ENCODE measurements at places on chromosomes 7 and 10.

- DNase-seq = no peak
Measured at GRCh38 chr10:69465457-69466157, 14.3 kb downstream of the TSPAN15 start.

DNA sequence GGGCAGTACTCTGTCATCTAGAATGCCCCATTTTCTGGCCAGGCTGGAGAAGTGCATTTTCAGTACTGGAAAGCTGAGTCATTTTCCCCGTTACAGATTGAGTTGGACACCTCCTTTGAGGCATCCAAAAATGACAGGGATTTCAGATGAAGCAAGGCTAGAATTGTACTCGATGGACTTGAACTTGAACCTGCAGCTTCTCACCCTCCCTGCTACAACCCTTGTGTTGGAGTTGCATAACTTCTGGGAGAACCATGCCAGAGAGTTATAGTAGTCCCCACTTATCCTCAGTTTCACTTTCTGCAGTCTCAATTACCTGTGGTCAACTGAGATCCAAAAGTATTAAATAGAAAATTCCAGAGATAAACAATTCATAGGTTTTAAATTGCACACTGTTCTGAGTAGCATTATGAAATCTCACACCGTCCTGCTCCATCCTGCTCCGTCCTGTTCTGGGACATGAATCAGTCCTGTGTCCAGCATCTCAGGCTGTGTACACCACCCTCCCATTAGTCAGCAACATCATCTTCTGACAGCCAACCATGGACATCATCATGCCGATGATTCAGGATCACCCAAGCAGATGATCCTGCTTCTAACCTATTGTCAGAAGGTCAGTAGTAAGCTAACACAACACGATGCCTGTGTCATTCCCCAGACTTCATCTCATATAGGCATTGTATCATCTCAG, 363.7 kb downstream of the DPP6 start:
- DNase-seq = no peak

DNA sequence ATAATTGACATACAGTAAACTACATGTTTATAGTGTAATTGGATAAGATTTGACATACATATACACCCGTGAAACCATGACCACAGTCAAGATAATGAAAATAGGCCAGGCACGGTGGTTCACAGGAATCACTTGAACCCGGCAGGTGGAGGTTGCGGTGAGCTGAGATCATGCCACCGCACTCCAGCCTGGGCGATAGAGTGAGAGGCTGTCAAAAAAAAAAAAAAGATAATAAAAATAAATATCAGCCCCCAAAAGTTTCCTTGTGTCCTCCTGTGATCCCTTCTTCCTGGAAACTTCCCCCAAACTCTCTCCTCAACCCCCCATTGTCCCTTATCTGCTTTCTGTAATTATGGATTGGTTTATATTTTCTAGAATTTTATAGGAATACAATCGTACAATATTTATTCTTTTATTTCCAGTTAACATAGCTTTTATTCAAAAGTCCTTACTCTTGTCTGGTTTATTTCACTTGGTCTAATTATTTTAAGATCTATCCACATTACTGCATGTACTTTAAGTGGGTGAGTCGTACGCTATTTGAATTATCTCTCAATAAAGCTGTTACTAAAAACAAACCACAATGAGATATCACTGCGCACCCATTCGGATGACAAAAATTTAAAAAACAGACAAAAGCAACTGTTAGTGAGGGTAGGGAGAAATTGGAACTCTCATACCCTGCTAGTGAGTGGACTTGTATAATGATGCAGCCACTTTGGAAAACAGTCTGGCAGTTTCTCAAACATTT, 30.1 kb upstream of the TNPO3 start:
- DNase-seq = no peak

- no peak for DNase-seq
Measured at GRCh38 chr10:30803892-30804322, 174.4 kb upstream of the LYZL2 start.

- DNase-seq = no peak
Measured at GRCh38 chr7:156677374-156678054, 36.9 kb downstream of the RNF32 start.

DNA sequence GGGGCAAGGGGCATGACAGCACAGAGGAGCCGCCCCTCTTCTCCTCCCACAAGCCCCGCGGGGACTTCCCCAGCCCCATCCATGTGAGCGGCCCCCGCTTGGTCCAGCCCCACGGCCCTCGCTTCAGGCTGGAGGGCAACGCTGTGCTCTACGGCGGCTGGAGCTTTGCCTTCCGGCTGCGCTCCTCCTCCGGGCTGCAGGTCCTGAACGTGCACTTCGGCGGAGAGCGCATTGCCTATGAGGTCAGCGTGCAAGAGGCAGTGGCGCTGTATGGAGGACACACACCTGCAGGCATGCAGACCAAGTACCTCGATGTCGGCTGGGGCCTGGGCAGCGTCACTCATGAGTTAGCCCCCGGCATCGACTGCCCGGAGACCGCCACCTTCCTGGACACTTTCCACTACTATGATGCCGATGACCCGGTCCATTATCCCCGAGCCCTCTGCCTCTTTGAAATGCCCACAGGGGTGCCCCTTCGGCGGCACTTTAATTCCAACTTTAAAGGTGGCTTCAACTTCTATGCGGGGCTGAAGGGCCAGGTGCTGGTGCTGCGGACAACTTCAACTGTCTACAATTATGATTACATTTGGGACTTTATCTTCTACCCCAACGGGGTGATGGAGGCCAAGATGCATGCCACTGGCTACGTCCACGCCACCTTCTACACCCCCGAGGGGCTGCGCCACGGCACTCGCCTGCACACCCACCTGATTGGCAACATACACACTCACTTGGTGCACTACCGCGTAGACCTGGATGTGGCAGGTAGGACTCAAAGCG, 5.1 kb downstream of the AOC1 start:
- DNase-seq = no peak

DNA sequence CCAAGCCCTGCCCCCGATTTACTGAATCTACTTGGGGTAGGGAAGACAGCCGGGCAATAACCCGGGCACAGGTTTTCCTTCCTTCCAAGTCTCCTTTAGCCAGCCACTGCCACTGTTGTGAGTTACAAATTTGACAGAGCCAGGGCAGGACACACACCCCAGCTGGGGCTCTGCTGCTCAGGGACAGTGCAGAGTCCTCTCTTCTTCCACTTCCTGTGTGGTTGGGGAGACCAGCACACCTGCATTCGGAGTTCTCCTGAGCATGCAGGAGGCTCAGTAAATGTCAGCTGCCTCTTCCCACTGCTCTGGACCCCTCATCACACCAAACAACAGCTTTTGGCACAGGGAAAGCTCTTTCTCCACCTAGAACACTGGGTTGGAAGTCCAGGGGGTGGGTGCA, 21.3 kb downstream of the CHST15 start:
- no peak for DNase-seq

- no peak for DNase-seq
Measured at GRCh38 chr10:94412449-94412848, 10.1 kb downstream of the TBC1D12 start.

- DNase-seq = no peak
Measured at GRCh38 chr7:97576043-97576442, 155.8 kb upstream of the TAC1 start.

DNA sequence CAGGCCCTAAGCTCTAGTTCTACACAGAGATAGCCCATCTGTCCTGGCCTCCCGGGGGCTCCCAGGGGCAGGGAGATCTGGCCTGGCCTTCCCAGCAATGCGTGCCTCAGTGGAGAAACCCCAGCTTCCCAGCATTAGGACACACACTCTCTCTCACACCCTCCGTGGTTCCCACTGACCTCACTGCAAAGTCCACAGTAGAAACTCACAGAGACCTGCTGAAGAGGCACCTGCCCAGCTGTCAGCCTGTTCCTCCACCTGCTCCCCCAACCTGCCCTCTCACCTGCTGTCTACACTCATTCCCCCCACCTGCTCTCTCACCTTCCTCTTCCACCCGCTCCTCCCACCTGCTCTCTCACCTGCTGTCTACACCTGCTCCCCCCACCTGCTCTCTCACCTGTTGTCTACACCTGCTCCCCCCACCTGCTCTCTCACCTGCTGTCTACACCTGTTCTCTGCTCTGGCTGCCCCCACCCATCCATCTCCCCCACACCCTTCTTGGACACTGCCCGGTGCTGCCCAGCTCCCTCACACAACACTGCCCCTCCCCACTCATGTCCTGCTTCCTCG, 21.1 kb upstream of the PFKP start:
- no peak for DNase-seq

- DNase-seq = no peak
Measured at GRCh38 chr7:102873470-102874165, 39.2 kb upstream of the LRRC17 start.

DNA sequence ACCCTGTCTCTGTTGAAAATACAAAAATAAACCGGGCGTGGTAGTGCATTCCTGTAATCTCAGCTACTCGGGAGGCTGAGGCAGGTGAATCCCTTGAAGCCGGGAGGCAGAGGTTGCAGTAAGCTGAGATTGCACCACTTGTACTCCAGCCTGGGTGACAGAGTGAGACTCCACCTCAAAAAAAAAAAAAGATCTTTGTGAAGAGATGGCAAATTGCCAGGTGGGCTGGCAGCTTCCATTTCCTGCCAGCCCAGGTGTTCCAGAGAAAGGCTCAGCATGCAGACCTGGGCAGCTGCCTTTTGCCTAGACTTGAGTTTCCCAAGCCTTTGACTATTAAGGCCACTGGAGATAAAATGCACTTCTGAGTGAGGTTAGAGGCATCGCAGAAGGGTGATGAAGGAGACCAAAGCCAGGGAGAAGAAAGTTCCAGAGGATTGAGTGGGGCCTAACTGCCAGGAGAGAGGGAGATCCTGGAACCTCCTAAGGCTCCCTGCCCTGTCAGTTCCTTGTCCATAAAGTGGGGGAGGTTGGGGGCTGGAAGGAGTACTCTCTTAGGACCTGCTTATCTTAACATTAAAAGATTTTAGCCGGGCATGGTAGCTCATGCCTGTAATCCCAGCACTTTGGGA, 10.0 kb upstream of the DDIT4 start:
- DNase-seq = no peak

DNA sequence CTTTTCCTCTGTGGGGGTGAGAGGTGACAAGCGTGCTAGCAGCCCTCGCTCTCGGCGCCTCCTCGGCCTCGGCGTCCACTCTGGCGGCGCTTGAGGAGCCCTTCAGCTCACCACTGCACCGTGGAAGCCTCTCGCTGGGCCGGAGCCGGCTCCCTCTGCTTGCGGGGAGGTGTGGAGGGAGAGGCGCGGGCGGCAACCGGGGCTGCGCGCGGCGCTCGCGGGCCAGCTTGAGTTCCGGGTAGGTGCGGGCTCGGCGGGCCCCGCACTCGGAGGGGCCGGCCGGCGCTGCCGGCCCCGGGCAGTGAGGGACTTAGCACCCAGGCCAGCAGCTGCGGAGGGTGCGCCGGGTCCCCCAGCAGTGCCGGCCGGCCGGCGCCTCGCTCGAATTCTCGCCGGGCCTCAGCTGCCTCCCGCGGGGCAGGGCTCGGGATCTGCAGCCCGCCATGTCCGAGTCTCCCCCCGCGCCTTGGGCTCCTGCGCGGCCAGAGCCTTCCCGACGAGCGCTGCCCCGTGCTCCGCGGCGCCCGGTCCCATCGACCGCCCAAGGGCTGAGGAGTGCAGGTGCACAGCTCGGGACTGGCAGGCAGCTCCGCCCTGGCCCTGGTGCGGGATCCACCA, 352.8 kb upstream of the PODXL start:
- DNase-seq = no peak

DNA sequence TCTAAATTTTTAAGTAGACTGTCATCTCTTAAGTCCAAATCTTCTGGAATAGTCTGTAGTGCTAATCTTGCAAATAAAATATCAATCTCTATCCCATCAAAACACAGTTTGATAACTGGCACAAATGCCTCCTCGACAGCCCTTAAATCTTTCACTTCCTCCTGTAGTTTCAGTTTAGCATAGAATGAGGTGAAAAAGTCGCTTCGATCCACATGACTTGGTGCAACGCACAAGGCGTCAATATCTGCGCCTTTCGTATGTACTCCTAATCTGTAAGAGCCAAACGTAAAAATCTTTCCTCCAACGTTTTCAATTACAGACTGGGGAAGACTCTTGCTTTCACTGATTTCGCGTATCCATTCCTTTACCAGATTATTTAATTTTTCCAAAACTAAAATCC, 603 bp downstream of the PAPOLB start:
- DNase-seq = no peak

- DNase-seq = no peak
Measured at GRCh38 chr10:66737241-66737640, 188.6 kb upstream of the LRRTM3 start.

- no peak for DNase-seq
Measured at GRCh38 chr7:120280743-120281142, 7.8 kb downstream of the KCND2 start.

GRCh38 chr10:78960316-78960800, 108.4 kb upstream of the ZMIZ1 start:
- DNase-seq = no peak

GRCh38 chr10:71482620-71483019, 85.9 kb downstream of the CDH23 start:
- no peak for DNase-seq

DNA sequence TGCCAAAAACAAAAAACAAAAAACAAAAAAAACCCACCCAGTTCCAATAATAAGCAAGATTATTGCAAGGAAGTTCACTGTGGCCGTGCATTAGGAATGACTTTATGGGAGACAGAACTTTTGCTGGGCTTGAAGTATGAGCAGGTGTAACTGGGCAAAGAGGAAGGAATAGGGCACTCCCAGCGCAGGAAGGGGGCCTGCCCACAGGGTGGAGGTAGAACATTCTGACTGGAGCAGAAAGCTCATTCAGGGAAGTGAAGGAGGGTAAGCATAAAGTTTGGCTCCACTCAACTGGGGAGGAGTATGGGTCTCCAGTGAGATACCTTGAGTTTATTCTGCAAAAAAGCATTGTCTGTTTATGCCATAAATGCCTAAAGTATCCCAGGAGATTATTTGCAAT, 42.1 kb upstream of the WIPF3 start:
- DNase-seq = no peak

GRCh38 chr10:100788002-100788903, 42.9 kb downstream of the PAX2 start:
- DNase-seq = no peak

- DNase-seq = no peak
Measured at GRCh38 chr10:76436981-76437380, 1005.6 kb downstream of the LRMDA start.

- DNase-seq = no peak
Measured at GRCh38 chr10:132245056-132245455, 58.3 kb downstream of the DPYSL4 start.

- peak; percentile 17 for DNase-seq
Measured at GRCh38 chr7:36951257-36951697, 227.0 kb upstream of the AOAH start.

GRCh38 chr7:113698556-113699220, 220.1 kb downstream of the PPP1R3A start:
- DNase-seq = no peak

- no peak for DNase-seq
Measured at GRCh38 chr10:61052469-61053205, 108.7 kb upstream of the RHOBTB1 start.

DNA sequence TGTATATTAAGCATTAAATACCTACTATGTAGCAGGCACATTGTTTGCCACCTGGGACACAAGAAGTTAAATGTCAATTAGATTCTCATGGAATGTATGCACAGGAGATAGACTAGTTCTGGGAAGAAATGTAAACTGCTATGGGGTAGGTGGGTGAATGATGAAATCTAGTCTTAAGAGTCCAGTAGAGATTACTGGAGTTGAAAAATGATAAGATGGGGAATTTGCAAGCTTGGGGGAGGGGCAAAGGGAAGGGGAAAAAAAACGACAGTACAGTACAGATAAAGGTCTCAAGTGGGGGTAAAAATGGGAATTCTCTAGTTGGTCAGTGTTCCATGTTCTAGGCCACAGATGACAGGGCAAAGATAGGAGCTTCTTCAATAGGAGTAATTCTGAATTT, 94.4 kb downstream of the ATE1 start:
- no peak for DNase-seq

GRCh38 chr7:108367946-108368345, 88.3 kb downstream of the NRCAM start:
- DNase-seq = no peak

All from GM12891 (cell line).